ENCODE measurements at places on chromosomes 6 and 20.

GRCh38 chr6:117776441-117776840, 101.2 kb downstream of the NUS1 start:
- no peak for DNase-seq

- DNase-seq = no peak
Measured at GRCh38 chr6:84136364-84137050, 90.9 kb downstream of the CEP162 start.

DNA sequence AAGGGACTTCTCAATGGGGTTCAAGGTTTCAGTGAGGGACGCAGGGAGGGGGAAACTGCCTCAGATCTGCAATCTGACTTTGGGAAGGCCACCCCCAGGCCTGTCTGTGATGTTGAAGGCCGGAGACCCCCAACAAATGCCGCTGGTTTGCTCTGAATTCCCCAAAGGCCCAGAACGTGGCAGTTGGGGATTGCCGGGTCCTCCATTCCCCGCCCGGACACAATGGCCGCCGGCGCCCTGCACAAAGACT, 326 bp upstream of the BCL2L1 start:
- no peak for DNase-seq

DNA sequence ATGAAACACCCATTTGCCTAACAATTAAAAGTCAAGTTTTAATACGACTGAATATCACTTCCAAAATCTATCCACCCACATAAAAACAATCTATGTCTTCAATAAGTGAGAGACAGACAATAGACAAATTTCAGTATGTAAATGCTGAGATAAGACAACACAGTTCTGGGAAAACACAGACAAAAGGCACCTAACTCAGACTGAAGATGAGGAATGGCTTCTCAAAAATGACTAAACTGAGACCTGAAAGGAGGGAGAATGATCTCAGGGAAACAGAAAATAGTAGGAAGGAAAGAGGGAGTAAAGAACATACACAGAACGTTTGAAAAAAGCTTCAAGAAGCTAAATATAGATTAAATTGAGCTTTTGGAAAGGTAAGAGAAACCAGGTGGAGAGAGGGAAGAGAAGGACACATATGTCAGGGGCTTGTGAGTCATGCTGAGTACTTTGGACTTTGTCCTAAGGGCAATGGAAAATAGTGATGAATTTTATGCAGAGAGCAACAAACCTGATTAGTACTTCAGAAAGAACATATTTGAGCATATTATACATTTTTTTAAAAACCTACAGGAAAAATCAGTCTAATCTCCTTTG, 16.1 kb downstream of the LMBRD1 start:
- DNase-seq = no peak

DNA sequence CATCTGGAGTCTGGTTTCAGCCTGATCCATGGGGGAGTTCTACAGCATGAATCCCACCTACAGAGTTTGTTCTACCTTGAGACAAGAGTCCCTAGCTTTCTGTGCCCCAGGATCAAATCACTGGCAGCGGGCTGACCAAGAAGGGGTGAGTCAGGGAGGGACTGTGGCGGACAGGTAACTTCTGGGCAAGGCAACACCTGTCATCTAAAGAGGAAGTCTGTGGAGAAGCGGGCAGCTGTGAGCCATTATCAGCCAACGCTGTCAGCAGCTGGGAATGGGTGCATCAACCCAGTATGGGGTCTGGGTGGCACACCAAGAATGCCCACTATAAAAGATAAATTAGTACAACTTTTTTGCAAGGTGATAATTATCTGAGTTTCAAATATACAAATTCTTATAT, 45.9 kb downstream of the UBE3D start:
- DNase-seq = no peak

DNA sequence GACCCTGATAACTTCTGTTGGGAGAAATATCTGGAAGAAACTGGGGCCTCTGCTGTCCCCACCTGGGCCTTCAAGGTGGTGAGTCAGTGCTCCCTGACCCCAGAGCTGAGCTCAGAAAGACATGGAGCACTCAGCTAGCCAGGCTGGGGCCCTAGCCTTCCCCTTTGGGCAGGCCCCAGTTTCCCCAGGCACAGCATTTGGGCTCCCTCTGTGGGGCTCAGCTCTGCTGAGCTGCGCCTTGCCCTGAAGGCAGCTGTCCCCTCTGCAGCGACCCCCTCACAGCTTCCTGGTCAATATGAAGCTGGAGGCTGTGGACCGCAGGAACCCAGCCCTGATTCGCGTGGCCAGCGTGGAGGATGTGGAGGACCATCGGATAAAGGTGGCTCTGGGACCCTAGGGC, 24.8 kb upstream of the SGK2 start:
- DNase-seq = no peak

DNA sequence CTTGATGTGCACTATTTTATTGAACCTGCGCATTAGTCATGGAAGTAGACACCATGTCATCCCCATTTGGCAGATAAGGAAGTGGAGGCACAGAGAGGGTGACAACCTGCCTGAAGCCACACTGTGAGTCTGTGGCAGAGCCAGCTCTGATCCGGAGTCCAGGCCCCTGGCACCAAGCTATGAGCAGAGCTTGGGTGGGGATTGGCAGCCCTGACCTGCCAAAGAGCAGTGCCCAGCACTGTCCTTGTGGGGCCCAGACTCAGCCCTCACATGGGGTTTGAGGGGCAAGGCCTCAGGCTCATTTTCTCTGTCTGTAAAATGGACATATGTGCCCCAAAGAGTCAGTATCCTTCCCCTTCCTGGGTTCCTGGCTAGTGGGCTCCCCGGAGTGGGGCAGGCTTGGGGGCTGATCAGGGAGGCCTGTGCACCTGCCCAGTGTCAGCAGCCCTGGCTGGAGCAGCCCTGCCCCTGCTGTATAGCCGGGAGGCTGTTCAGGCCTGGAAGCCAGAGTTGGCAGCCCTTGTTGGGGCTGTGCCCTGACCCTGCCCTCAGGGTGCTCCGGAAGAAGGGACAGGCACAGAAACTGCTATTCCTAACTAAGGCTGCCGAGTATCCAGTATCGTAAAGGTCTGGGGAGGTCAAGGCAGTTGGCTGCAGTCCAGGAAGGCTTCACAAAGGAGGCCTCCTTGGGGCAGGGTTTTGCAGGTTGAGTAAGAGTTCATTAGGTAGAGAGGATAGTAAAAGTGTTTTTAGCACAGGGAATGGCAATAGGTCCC, 38.7 kb downstream of the TGM2 start:
- no peak for DNase-seq

DNA sequence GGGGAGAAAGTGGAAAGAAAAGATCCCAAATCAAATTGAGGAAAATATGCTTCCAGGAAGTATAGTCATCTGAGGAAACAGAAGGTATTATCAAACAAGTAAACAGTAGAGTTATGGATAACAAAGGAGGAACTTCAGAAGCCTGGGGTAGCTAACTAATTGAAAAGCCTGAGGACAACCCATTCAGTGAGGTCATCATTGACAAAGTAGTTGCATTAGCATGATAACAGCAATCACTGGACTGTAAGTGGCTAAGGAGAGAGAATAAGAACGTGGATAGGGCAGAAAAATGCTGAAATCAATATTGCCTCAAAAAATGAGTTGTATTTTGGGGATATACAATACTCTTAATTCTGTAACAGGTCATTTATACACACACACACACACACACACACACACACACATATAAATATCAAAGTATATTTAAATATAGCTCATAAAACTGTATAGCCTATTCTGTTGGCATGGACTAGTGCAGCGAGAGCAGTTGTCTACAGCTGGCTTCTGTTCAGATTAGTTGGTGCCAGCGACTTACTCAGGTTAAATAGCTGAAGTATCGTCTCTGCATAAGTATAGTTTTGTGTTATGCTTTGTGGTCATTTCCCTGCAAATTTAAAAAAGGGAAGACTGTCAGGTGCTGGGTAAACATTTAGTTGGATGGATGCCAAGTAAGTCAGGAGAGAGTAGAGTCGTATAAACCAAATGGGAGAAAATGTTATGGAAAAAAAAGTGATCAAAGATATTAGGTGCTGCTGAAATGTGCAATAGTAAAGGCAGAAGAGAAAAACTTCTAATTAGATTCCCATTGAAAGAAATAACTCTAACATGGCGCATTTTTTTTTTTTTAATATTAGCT, 33.8 kb upstream of the CTAGE9 start:
- no peak for DNase-seq

- no peak for DNase-seq
Measured at GRCh38 chr6:89932245-89932802, 38.1 kb downstream of the GJA10 start.

DNA sequence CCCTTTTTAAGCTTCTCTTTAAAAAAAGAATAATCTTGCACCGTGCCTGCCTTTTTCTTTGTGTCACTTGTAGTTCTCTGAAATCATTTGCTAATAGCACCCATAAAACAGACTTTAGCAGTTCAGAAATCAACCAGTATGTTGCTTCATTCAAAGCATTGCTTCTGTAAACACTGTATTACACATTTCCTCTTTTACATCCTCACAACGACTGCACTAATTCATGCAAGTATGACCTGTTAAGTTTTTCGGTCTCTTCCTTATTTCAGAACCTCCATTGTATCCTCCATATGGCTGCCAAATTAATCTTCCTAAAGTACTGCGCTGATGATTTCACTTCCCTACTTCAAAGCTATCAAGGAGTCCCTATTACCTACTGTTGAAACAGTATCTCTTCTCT, 142.9 kb upstream of the RNF217 start:
- DNase-seq = no peak

DNA sequence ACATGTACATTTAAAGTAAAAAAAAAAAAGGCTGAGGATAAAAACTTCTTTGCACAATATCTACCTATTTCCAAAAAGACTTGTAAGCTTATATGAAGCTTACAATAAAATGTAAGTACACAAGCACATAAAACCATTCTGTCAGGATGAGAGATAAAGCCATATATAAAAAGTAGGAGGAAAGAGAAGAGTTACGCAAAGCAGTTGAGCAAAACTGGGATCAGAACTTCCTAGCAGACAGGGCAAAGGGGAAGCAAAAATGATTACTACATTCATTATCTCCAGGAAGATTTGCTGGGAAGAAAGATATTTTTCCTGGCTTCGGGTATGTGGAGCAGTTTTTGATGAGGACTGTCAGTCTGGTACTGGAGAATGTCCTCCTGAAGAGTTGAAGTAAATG, 198.1 kb downstream of the MTFR2 start:
- DNase-seq = no peak

Measured in activated CD8-positive, alpha-beta memory T cell treated with anti-CD3 and anti-CD28 coated beads for 1 hour (primary cell).